Cardiac fibroblast (primary cell): ENCODE measurements at places on chromosomes 13 and 19.
A peak's percentile ranks its signal among the peaks of the same experiment; 100 is the strongest.

DNA sequence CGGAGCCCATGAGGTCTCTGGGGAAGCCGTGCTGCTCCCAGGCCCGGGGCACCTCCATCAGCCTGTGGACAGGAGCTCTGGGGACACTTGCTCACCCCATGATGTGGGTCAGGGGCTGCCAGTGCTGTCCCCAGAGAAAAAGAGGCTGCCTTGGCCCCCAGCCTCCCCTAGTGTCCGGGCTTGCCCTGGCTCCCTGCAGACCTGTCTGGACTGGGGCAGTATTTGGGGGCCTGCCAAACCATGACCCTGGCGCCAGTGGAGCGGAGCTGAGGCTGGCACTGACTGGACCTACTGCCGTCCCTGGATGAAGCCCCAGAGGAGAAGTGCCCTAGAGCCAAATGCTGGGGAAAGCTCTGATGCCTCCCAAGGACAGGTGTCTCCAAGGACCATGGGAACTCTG lies 30.4 kb downstream of the ELAVL1 start:
- DNase-seq: no peak

- no peak for DNase-seq
Observed at GRCh38 chr19:41945135-41945766, 13.9 kb downstream of the RABAC1 start.

DNA sequence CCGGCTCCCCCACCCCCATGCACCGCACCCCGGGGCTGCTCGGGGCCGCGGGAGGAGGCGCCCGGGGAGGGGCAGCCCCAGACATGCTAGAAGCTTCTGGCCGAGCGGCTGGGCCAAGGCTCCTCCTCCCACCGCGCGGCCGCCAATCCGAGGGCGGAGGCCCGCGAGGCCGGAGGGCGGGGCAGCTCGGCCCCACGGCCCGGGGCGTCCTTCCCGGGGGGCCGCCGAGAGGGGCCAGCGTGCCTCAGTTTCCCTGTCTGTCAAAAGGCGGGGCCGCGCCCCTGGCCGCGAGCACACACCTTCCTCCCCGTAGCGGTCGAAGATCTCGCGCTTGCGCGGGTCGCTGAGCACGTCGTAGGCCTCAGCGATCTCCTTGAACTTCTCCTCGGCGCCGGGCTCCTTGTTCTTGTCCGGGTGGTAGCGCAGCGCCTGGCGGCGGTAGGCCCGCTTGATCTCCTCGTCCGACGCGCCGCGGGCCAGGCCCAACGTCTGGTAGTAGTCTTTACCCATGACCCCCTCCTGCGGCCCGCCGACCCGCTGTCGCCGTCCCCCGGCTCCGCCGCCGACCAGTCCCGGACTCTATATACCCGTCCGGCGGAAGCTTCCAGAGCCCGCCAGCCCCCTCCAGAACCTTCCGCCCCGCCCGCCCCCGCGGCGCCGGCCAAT lies at the start of gene DNAJB1:
DNAJB1 (minus strand) TSS at position 558 of the 666 bp plus-strand sequence; CDS start at position 510, 48 bp downstream.
- DNase-seq: peak; percentile 73

DNA sequence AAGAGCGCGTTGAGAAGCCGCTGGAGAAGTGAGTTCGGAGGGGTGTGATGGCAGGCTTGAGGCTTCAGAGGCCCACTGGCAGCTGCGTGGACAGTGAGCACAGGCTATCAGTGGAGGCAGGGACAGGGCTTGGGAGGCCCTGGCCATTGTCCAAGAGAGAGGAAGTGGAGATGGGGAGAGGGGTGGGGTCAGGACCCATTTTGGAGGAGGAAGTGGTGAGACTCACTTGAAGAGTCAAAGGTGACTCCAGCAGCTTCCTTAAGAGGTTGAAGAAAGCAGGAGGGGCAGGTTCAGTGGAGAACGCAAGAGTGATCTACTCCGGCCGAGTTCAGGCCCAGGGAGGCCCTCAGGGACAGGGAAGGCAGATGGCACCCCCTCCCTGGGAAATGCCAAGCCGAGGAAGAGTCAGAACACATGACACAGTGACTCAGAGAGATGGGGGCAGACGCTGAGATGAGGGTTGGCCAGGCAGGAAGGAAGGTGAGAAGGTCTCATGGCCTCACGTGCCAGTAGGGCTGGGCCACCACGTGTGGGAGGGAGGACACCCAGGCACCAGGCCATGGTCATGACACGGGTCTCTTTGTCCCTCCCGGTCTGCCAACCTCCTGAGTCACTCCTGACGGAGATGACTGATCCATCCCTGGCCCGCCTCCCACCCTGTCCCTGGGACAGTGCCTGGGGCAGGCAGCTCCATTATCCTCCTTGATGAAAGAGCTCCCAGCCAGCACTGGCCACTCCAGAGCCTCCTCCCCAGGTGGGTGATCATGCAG lies 10.1 kb upstream of the CD22 start:
- DNase-seq: peak; percentile 79

DNA sequence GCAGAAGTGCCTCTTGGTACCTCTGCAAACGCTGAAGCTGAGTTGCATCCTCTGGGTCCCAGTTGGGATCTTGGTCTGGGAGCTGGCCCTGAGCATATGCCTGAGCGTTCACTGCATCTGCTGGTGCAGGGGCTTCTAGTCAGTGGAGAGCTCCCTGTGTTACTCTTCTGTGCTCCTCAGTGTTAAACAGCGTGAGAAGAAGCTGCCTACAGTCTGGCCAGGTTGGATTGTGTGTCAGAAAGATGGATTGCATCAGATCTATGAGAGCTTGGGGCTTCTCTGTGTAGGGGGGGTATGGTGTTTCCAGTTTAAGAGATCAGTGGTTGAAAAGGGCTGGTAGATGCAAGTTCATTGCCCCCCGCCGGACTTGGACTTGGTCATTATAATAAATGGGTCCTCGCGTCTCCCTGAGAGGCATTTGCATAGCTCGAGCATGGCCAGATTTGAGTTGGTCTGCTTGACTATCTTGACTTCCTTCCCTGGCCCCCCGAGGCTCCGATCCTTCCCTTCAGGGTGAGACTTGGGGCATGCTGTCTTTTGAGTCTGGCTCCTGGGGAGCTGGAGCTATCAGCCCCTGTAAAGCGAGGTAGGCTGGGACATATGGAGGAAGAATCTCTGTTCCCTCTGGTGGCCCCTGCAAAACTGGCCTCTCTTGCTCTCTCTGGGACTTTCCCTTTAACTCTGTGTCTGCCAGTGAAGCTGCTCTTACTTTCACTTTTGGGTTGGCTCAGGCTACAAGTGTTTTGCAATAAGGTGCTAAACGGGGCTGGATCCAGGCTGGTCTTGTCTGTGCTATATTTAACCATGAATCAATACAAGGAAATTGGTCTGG lies 52.9 kb downstream of the OR10H4 start:
- peak; percentile 80 for DNase-seq

DNA sequence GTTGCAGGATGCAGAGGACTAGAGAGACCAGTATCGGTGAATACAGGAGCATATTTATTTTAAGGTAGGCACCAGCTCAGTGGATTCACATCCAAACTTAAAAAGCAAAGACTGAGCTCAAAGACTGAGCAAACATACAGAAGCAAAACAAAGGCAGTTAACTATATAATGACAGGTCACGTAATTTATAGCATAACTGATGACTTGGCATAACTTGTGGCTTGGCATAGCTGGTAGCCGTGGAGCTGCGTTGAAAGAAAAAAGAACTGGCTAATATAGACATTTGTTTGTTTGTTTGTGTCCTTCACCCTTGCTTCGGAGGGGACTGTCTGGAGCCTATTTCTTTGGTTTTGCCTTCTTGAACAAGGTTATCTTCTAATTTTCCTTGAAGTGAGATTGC lies 33.7 kb downstream of the ZNF493 start:
- no peak for DNase-seq
